ENCODE measurements at places on chromosomes 3 and 15.
A peak's percentile ranks its signal among the peaks of the same experiment; 100 is the strongest.

DNA sequence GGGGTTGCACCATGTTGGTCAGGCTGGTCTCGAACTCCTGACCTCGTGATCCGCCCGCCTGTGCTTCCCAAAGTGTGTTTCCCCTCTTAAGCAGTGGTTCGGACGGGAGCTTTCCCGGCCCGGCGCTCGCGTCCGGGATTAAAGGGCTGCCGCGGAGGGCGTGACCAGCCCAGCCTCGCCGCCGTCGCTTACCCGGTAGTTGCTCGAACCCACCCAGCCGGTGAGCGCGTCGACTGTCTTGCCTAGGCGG, 513 bp downstream of the CLASP2 start:
- DNase-seq, result peak; percentile 86

- no peak for DNase-seq
These were observed 58.0 kb upstream of the PPARG start for GRCh38 chr3:12230877-12231276.

DNA sequence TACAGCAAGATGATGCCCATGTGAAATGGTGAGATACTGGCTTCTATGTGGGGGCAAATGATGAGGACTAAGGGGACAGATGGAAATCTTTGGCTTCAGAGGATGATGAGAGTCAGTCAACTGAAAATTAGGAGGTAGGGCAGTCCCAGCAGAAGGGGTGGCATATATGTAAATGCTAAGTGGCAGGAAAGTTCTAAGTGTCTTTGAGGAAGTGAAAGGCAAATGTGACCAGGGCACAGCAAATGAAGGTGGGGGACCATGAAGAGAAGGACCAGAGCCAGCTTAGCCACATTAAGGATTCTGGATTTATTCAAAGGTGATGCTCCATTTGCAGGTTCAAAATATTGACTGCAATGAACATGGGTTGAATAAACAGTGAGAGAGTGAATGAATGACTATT, 29.2 kb upstream of the LIMD1 start:
- DNase-seq, result no peak

GRCh38 chr3:117407317-117407716, 697.7 kb downstream of the TUSC7 start:
- no peak for DNase-seq

- no peak for DNase-seq
These were observed 327.3 kb upstream of the SATB1 start for GRCh38 chr3:18752273-18752934.

- DNase-seq, result no peak
These were observed 1016.6 kb upstream of the CADM2 start for GRCh38 chr3:83941990-83942745.

GRCh38 chr3:143795874-143796273, 52.4 kb downstream of the SLC9A9 start:
- DNase-seq, result no peak

All from Right ventricle myocardium inferior (tissue), 1 donor.